Upper lobe of left lung (tissue), 6 donors: ENCODE measurements at places on chromosomes 16 and 17. TPM values are rescaled to one million over a fixed set of nuclear protein-coding genes. Genes with fewer than 3 reads are reported as not detected.
A peak's percentile ranks its signal among the peaks of the same experiment; 100 is the strongest.

Gene ACSM5
- total RNA-seq: 1.8 TPM

DNA sequence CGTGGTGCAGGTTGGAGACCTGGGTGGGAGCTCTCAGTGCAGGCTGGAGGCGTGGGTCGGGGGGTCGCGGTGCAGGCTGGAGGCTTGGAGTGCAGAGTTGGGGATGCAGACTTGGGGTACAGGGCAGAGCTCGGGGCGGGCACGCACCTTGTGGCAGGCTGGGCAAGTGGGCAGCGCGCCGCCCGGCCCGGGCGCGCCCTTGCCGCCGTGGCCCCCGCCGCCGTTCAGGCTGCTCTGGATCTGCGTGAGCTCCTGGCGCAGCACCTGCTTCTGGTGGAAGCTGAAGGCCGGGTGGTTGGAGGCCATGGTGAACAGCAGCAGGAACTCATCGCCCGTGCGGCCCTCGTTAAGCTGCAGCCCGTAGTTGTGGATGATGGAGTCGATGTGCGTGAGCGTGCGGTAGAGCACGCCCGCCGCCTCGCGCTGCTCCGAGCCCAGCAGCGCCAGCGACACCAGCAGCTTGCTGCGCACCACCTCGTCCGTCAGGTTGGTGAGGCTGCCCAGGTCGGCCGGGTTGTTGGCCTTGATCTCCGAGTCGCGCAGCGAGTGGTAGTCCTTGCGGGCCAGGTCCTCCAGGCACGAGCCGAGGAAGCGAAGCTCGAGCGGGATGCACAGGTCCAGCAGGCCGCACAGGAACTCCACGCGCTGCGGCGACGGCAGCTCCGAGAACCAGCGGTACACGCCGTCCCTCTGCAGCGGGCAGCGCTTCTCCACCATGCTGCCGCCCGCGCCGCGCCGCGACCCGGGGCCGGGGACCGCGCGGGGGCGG is 1.1 kb downstream of the ZCCHC14 start:
- no peaks in the 10 kb centered on the region for H3K27me3 ChIP-seq
- peak overlapping the region; percentile 47 for H3K4me3 ChIP-seq
- no peaks in the 10 kb centered on the region for H3K36me3 ChIP-seq
- H3K4me1 ChIP-seq: peaks cover 53% of the 10 kb centered on the region

DNA sequence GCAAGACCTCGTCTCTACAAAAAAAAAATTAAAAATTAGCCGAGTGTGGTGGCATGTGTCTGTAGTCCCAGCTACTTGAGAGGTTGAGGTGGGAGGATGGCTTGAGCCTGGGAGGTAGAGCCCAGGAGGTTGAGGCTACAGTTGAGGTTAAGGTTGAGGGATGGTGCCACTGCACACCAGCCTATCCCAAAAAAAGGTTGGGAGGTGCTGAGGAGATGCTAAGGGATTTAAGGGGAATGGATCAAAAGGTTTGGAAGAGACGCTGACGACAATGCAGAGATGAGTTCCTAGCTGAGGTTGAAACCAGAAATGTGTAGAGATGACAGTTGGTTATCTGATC is 4.7 kb upstream of the NSMCE1 start:
- H3K27me3 ChIP-seq: no peaks in the 10 kb centered on the region
- no peak overlapping the region for H3K27ac ChIP-seq
- H3K4me1 ChIP-seq: peaks cover 6% of the 10 kb centered on the region
- H3K36me3 ChIP-seq: no peaks in the 10 kb centered on the region
- no peak overlapping the region for H3K4me3 ChIP-seq
- no peak for DNase-seq

DNA sequence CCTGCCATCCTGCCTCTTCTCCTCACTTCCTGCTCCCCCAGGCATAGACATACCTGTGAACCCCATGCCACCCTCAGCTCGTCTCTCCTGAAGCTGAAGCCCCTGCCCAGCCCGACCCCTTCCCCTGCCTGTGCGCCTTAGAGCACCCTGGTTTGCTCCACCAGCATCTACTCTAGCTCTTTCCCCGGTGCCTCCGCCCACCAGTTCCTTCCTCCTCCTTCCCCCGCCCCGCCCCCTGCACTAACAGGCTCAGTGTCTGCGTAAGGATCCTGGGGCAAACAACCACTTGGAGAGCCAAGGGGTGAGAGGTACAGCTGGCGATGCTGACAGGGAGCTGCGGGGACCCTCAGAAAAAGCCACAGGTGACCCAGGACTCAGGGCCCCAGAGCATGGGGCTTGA is 1.9 kb downstream of the GPR142 start:
- H3K27me3 ChIP-seq: no peaks in the 10 kb centered on the region
- DNase-seq: no peak
- no peak overlapping the region for H3K27ac ChIP-seq
- no peaks in the 10 kb centered on the region for H3K36me3 ChIP-seq
- peaks cover 8% of the 10 kb centered on the region for H3K4me1 ChIP-seq

- no peak overlapping the region for H3K4me3 ChIP-seq
- H3K27ac ChIP-seq: peak overlapping the region; percentile 83
- H3K36me3 ChIP-seq: peaks cover 11% of the 10 kb centered on the region
- H3K27me3 ChIP-seq: no peaks in the 10 kb centered on the region
Measured at GRCh38 chr17:64007838-64008282, 9.7 kb downstream of the PRR29 start.

- no peak for DNase-seq
- no peaks in the 10 kb centered on the region for H3K4me1 ChIP-seq
- no peaks in the 10 kb centered on the region for H3K27me3 ChIP-seq
- H3K36me3 ChIP-seq: no peaks in the 10 kb centered on the region
- no peak overlapping the region for H3K4me3 ChIP-seq
Measured at GRCh38 chr16:752007-752312, 8.6 kb upstream of the MSLN start.

GRCh38 chr17:75116737-75117136 is 7.0 kb downstream of the ARMC7 start:
- H3K4me1 ChIP-seq: peaks cover 24% of the 10 kb centered on the region
- no peak for DNase-seq
- no peaks in the 10 kb centered on the region for H3K27me3 ChIP-seq
- no peak overlapping the region for H3K4me3 ChIP-seq
- peaks cover 7% of the 10 kb centered on the region for H3K36me3 ChIP-seq

GRCh38 chr17:57255182-57255775 is 1.0 kb upstream of the MSI2 start:
- peaks cover 25% of the 10 kb centered on the region for H3K4me1 ChIP-seq
- H3K4me3 ChIP-seq: peak overlapping the region; percentile 90
- H3K27ac ChIP-seq: peak overlapping the region; percentile 87
- no peaks in the 10 kb centered on the region for H3K36me3 ChIP-seq
- no peaks in the 10 kb centered on the region for H3K27me3 ChIP-seq

Gene KRTAP4-3
- not detected for total RNA-seq

GRCh38 chr16:76444832-76445231 is 167.6 kb downstream of the CNTNAP4 start:
- no peak overlapping the region for H3K4me3 ChIP-seq
- no peaks in the 10 kb centered on the region for H3K36me3 ChIP-seq
- no peaks in the 10 kb centered on the region for H3K4me1 ChIP-seq
- H3K27me3 ChIP-seq: no peaks in the 10 kb centered on the region
- no peak overlapping the region for H3K27ac ChIP-seq

GRCh38 chr17:27952366-27952765 is 59.2 kb upstream of the LYRM9 start:
- H3K27ac ChIP-seq: no peak overlapping the region
- no peaks in the 10 kb centered on the region for H3K27me3 ChIP-seq
- no peaks in the 10 kb centered on the region for H3K4me1 ChIP-seq
- no peak overlapping the region for H3K4me3 ChIP-seq
- no peak for DNase-seq
- H3K36me3 ChIP-seq: no peaks in the 10 kb centered on the region

Gene CASKIN1
- total RNA-seq: not detected

- H3K27me3 ChIP-seq: no peaks in the 10 kb centered on the region
- no peak overlapping the region for H3K4me3 ChIP-seq
- no peaks in the 10 kb centered on the region for H3K4me1 ChIP-seq
- H3K27ac ChIP-seq: no peak overlapping the region
- H3K36me3 ChIP-seq: no peaks in the 10 kb centered on the region
Measured at GRCh38 chr16:84434800-84435199, 66.5 kb downstream of the ATP2C2 start.

DNA sequence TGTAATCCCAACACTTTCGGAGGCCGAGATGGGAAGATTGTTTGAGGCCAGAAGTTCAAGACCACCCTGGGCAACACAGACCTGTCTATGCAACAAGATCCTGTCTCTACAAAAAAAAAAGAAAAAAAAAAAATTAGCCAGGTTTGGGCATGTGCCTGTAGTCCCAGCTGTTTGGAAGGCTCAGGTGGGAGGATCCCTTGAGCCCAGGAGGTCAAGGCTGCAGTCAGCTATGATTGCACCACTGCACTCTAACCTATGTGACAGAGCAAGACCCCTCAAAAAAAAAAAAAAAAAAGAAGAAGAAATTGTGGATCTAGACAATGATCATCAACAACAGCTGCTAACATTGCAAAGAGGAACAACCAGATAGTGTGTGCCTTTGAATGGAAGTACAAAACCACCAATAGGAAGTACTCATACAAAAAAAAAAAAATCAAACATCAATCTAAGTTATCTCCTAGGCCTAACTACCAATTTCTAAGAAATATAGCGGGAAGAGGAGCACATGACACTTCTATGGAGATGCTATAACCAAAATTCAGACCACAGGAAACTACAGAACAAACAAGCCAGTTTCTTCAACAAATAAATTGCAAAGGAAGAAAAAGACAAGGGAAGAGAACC is 258.7 kb downstream of the MRTFB start:
- no peaks in the 10 kb centered on the region for H3K27me3 ChIP-seq
- H3K4me3 ChIP-seq: no peak overlapping the region
- no peaks in the 10 kb centered on the region for H3K36me3 ChIP-seq
- H3K4me1 ChIP-seq: no peaks in the 10 kb centered on the region

Gene BEAN1
- total RNA-seq: 0.22 TPM

DNA sequence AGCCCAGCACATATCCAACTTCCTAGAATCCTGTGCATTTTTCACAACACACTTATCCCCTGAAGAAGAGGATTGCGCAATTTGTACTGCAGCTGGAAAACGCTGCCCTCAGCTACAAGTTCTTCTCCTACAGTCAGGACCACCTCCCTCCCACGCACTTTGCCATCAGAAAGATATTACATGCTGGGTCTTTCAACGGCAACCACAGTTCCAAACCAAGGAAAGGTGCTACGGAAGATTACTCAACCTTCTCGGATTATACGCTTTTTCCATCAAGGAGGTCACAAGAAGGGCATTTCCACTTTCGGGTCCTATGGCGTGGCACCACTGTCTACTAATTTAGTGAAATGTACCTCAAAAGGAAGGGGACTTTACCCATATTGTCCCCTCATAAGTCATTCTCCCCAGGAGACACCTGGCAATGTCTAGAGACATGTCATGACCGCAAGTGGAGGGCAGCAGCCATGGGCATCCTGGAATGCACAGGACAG is 35.2 kb downstream of the USP7 start:
- H3K27ac ChIP-seq: no peak overlapping the region
- no peaks in the 10 kb centered on the region for H3K27me3 ChIP-seq
- H3K4me3 ChIP-seq: no peak overlapping the region
- DNase-seq: no peak
- peaks cover 36% of the 10 kb centered on the region for H3K4me1 ChIP-seq
- peaks cover 9% of the 10 kb centered on the region for H3K36me3 ChIP-seq

Gene BRICD5
- total RNA-seq: 70.2 TPM

- no peaks in the 10 kb centered on the region for H3K4me1 ChIP-seq
- no peak overlapping the region for H3K27ac ChIP-seq
- peaks cover 47% of the 10 kb centered on the region for H3K36me3 ChIP-seq
- DNase-seq: no peak
- no peaks in the 10 kb centered on the region for H3K27me3 ChIP-seq
Measured at GRCh38 chr16:191831-192230, 11.6 kb downstream of the HBQ1 start.

DNA sequence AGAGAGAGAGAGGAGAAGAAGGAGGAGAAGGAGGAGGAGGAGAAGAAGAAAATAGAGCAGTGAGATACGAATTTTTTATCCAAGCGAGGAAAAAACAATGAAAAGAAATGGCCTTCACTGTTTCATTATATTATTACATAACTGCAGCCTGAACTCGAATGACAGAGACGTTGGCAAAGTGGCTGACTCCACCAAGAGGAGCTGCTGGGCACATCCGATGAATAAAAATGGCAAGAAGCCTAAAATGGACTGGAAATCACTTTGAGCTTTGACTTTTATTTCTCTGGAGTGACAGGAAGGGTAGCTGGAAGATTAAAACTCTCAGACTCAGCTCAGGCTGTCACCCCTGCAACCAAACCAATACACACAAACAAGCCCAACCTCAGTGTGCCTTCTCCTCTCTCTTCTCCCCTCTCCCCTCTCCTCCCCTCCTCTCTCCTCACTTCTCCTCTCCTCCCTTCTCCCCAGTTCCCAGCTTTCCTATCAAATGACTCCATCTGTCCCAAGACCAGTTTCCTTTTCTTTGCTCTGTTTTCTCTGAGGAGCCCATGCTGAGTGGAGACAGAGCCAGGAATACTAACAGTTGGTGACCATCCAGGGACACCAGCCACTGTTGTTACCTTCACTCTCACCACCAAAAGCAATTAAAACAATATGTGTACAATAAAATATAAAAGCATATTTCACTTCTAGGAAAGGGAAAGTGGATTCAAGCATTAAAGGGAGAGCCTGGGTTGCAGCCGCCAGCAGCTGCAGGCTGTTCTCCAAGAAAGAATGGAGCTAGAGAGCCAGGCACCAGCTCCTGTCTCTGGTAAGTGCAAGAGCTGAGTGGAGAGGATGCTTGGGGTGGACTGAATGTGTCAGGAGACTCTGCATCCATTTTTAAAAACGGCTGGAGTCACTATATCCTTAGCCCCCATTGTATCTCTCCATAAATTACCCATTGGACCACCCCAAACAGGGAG is 51.2 kb downstream of the SOX9 start:
- H3K4me3 ChIP-seq: no peak overlapping the region
- H3K4me1 ChIP-seq: no peaks in the 10 kb centered on the region
- DNase-seq: no peak
- H3K27ac ChIP-seq: no peak overlapping the region

Gene EVI2B
- total RNA-seq: 23.1 TPM

Gene PRR15L
- total RNA-seq: 34.2 TPM

Gene GP2
- total RNA-seq: 6.8 TPM

GRCh38 chr17:29613352-29613837 is 9.3 kb downstream of the CORO6 start:
- no peaks in the 10 kb centered on the region for H3K36me3 ChIP-seq
- H3K4me3 ChIP-seq: no peak overlapping the region
- H3K27me3 ChIP-seq: no peaks in the 10 kb centered on the region
- H3K4me1 ChIP-seq: peaks cover 58% of the 10 kb centered on the region
- H3K27ac ChIP-seq: no peak overlapping the region

Gene AKTIP
- total RNA-seq: 37.9 TPM

Gene MEOX1
- not detected for total RNA-seq

DNA sequence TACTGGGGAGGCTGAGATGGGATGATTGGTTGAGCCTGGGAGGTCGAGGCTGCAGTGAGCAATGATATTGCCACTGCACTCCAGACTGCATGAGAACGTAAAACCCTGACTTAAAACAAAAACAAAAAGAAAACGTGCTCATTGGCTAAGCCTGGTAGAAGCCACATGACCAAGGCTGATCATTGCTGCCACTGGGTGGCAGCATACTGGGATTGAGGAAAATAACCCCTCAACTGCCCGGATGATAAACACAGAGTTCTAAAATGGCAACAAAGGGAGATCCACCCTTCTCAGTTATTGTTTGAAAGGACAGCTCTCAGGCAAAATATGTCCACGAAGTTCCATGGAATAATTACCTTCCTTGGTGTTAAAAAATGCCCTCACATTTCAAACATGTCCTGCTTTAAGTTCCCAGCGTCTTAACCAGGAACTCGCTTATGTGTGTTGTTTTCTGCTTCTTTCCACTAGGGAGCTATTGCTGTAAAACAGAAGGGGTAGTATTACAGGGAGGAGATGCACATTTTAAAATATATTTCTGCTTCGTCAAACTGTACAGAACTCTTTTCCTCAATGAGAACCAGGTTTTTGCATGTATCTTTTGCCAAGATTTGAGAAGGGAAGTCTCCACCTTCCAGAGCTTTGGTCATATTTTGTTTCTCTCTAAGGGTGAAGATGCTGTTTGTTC is 675.3 kb downstream of the MAF start:
- no peak for DNase-seq
- H3K4me1 ChIP-seq: no peaks in the 10 kb centered on the region
- H3K27me3 ChIP-seq: no peaks in the 10 kb centered on the region
